ENCODE measurements at places on chromosomes 3 and 15.

DNA sequence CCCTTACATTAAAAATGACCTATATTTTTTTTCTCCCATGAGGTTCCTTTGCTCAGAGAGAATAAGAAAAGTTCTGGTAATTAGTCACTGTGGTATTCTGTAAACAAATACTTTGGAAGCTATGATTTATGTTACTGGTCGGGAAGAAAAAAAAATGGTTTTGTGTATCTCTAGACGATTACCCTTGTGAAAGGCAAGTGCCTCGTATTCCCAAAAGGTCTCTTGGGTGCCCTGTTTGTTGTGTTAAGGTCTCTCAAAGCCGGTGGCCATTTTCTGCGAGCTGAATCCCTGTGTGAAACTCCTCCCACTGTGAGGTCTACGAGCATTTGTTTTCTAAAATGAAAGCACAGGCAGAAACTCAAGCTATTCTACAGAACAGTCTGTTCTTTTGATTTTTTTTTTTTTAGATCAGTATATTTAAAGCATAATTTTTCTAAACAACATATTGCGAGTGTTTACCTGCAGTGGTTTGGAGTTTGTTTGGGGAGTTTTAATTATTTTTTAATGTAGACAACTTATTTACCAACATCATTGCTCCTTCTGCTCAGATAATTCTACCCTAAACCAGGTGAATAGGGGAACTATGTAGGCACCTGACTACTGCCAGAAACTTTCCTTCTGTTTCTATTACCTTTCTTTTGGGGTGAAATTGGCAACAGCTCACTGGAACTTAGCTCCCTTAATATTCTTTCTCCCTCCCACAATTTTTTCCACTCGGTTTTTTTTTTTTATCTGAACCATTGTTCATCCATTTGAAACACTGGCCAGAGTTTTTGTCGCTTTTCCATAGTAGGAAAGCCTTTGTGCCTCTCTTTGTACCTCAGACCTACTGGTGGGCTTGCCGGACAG is 44.0 kb downstream of the ZBTB38 start:
- peak; percentile 79 for DNase-seq

DNA sequence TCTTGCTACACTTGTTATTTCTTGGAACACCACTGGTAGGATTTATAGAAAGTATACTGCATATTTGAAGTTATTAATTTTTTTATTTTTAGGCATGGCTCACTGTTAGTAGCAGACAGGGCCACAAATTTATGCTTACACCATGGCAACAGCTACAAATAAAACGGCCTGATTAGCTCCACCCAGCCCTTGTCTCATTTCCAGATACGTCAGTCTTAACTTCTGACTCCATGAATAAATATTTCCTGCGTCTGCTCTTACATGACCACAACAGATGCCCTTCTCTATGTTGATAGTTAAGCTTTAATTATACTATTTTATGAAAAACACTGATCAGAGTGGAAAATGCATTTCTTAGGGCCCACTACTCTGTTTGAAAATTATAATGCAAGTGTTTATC is 62.3 kb upstream of the CPOX start:
- DNase-seq: no peak

DNA sequence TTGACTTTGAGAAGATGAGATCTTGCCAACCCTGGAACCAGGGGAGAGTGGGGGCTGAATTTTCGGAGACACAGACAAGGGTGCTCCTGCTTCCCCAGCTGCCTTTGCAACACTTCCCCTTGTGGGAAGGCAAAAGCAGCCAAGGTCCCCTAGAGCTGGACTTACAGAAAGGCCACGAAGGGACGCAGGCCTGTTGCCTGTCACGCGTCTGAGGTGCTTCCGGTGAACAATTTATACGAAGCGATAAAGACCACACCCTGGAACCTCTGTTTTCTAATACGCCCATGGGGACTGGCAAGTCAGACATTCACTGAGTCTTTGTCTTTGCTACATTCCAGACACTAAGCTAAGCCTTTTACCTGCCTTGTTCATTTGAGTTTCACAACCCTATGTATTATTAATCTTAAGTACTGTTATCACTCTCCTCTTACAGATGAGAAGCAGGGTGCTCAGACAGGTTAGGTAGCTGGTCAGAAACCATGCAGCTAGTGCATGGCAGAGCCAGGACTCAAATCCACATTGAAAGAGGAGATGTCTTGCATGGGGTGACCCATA is 13.2 kb downstream of the MEGF11 start:
- no peak for DNase-seq

DNA sequence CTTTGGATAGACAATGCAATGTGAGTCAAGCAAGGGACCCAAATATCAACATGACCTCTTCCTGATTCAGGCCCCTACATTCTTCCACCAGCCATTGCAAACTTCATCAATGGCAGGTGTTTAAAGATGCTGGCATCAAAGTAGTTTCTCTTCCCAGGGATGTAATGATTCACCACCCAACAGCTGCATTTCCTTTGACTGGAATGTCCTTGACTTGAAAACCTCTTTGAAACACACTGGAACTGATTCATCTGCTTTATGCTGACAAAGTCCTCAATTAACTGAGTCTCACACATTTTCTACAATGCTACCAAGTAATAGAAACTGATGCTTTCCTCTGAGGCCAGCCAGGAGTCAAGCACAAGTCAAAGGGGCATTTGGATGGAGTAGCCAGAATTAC is 385.5 kb downstream of the GBE1 start:
- no peak for DNase-seq

DNA sequence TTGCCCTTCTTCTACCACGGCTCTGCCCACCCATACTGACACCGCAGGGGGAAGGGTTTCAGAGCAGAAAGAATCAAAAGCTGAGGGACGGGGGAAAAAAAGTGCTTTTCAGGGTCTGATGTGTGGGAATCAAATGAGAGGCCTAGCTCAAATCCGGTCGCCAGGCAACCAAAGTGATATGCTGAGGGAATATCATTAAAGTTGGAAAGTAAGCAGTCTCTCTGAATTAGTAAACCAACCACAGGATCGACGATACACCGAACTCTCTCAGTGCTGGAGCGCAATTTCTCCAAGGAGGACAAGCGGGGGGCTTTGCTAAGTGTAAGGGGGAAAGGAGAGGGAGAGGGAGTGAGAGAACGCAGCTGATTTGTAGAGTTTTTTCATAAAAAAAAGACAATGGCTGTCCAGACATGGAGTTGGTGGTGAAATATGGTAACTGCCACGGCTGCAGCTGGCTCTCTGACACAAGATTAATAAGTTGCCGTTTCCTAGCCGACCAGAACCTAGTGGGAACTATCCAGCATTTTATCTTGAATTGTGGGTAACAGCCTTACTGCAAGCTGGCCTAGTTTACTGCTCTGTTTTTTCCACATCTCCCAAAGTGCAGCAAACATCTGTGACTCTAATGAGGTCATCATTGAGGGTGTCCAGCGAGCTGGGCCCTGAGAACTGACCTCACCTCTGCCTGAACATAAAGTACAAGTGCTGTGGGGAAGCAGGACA is 530.2 kb downstream of the SOX2 start:
- DNase-seq: no peak

DNA sequence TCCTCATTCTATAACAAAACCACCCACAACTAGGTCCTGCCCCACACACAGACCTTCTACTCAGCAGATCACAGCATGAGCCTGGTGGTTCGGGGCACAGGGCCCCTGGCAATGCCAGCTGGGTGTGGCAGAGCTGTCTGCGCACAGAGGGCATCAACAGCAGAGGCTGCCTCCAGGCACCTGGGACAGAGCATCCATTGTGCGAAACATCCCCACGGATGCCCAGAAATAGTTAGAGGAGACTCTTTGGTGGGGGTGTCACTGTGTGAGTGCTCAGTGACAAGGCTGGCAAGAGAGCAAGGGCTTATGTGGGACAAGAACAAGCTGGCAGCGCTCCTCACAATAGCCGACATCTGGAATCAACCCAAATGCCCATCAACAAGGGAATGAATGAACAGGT is 487.4 kb upstream of the PROK2 start:
- DNase-seq: no peak

GRCh38 chr3:396293-396692 is 199.7 kb downstream of the CHL1 start:
- no peak for DNase-seq

DNA sequence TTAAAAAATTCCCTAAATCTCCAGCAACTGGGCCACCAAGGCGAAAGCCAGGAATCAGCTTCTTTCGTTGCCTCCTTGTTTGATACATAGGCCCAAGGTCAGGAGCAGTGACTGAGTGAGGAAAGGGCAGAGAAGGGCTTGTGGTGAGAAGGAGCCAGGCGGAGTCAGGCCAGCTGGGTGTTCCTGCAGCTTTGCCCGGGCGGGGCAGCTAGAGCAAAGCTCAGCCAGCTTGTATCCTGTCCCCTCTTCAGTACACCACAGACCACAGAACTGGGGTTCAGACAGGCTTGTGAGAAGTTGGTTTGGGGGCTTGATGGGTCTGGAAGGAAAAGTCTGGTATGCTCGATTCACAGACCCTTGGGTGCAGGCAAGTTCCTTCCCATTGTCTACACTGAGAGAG is 52.6 kb downstream of the CCK start:
- no peak for DNase-seq

DNA sequence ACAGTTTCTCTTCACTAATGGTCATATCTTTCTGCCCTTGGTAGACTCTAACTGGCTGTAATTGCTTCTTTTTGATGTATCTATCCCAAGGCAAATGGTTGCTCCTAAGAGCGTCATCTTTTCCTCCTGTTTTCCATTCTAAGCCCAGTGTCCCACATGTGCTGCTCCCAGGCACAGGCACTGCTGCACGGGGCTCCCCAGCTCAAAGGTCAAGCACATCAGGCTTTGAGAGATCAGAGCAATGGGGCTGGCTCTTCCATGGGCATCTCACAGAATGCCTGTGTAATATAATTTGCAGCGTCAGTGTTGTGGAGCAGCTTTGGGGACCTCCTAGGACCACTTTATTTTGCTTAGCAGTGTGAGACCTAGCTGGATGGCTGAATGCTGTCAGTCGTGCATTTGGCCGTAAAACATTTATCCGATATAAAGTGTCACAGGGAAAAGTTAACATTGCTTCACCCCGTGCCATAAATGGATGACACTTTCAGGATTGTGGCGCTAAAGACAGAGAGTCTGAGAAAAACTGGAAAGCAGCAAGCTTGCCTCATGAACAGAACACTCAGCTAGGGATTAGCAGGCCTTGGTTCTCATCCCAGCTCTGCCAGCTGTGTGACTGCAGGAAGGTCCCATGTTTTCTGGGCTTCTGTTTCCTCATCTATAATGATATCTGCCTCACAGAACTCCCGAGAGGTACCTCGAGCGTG is 277.5 kb upstream of the TBL1XR1 start:
- no peak for DNase-seq

DNA sequence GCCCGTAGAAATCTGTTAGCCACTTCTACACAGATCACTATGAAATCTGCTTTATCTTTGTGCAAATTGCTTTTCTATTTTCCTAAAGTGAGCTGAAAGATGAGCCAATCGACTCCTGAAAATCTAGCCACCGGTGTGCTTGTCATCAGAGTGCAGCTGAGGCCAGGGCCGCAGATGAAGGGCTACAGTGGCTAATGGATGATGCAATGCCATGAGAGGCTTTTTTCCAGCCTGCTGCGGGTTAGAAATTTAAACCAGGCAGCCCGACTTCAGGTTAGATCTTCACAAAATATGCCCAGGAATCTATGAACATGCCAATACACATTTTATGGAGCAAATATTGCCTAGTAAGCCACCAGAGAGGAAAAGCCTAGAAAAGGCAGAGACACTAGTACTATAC is 948.2 kb upstream of the CFAP20DC start:
- DNase-seq: no peak

GRCh38 chr3:157128771-157129681 is 30.9 kb downstream of the CCNL1 start:
- DNase-seq: no peak

GRCh38 chr3:115830764-115831395 is 207.6 kb downstream of the GAP43 start:
- no peak for DNase-seq

GRCh38 chr3:16481546-16481897 is 32.0 kb downstream of the RFTN1 start:
- DNase-seq: no peak

- DNase-seq: peak; percentile 39
Measured at GRCh38 chr3:50121072-50122032, 32.6 kb downstream of the RBM5 start.

DNA sequence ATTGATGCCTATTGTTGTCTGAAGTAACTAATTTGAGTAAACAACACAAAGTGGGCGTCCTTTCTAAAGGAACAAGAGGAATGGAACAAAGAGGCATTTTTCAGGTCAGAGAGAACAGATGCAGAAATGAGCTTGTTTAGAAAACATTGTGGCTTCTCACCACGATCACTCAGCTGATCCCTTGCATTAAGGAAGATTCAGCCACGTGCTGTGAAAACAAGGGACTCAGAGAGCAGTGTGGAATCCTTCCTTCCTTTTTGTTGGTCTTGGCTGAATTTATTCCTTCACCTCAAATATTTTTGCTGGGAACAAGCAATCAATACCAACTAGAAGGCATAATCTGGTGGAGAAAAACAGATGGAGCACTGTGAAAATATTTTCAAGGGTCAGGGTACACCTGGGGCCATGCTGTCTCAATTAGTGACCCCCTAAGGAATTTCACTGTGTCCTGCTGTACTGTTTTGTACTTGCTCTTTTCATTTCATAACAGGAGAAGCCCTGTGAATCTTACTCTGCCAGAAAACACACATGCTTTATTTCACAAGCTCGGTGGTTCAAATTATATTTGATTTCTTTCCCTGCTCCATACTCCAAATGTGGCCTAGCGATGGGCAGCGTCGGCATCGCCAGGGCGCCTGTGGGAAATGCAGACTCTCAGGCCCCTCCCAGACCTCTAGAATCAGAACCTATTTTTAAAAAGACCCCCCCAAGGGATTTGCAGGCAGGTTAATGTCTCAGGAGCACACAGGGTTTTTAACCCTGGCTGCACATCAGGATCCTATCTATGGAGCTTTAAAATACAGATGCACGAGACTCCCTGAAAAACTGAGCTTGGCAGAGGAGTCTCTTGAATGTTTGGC is 11.6 kb upstream of the SLC6A20 start:
- DNase-seq: peak; percentile 27

DNA sequence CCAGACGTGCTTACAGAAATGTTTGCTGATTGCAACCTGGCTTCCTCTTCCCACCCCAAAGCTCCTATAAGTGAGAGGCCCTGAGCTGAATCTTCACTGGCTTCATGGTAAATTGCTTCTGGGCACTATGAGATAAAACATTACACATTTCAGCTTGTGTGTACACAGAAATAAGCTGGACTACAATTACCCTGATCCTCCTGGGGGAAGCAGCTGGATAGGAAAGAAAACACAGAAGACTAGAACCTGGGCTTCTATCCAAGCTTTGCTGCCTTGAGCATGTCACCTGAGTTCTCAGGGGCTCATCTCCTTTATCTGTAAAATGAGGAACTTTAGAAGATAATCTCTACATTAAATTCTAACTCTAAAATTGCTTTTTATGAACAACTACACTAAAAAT is 40.3 kb downstream of the THBS1 start:
- DNase-seq: peak; percentile 67

Measured in COR-L47 (cell line).